ENCODE measurements at places on chromosomes 12 and 14.

DNA sequence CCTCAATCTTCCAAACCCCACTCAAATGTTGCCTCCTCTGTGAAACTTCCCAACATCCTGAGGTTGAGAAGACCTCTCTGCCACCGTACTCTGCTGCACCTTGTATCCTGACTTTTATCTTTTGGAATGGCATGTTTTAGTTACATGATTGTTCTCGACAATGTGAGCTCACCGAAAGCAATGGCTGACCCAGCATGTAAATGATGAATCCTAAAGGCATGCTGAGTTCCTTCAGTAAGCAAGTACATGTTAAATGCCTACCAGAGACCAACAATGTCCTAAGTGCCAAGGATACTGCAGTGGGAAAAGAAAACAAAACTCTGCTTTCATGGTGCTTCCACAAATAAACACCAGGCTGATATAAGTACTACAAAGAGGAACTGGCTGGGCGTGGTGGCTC lies 13.7 kb downstream of the PPP1R13B start:
- no peak for DNase-seq

DNA sequence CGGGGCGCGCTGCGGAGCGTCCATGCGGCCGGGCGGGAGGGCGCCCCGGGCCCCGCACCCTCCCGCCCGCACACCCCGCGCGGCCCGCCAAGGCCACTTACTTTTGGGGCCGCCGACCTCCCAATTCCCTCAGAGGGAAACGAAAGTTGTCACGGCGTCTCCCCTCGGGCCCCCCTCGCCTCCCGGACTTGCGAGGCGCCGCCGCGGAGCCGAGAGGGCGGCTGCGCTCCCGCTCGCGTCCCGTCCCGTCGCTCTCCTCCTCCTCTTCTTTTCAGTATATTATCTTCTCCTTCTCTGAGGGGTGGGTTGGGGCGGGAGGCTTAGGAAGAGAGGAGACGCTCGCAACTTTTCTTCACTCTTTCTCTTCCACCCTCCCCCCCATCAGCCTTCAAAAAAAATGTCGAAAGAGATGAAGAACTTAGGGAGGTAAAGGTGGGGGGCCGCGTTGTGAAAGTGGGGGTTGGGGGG lies 613 bp downstream of the DUSP16 start:
- DNase-seq, result no peak

DNA sequence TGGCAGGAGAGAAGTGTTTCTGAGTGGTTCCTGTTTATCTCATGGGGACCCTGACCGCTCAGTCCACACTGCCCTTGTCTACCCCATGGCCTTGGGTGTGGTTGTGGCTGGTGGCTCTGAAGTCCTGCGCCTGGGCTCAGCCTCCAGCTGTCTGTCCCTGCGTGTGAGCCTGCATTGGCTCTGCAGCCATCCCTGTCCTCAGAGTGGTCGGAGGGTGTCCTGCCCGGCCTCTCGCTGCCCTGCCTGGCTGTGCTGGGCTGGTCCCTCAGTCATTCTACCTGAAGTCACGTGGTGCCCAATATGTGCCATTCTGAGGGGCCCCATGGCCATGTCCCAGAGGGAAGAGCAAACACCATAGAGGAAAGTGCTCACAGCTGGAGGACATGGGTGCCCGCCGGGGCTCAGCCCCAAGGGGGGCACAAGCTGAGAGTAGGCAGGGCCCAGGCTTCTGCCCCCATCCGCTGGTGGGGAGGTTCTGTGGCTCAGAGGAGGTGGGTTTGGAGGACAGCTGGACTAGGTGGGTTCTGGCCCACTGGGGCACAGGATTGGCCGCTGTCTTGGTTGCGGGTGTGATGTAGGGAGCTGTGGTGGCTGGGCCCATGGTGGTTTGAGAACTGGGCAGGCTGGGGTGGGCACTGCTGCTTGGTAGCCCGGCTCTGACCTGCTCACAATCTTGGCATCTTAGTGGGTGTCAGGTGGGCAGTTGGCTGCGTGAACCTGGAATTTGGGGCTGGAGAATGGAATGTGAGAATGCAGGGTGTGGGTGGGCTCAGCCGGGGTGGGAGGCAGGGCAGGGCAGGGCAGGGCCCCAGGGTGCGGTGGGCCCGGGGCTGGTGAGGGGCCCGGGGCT lies 11.6 kb downstream of the TEDC1 start:
- DNase-seq, result no peak

- no peak for DNase-seq
Measured at GRCh38 chr12:2234091-2234490, 181.3 kb downstream of the CACNA1C start.

- DNase-seq, result no peak
Measured at GRCh38 chr14:51201890-51202289, 38.2 kb upstream of the TMX1 start.
